ENCODE measurements at places on chromosomes 1 and 21. TPM values are rescaled to one million over a fixed set of nuclear protein-coding genes. Genes with fewer than 3 reads are reported as not detected.
A peak's percentile ranks its signal among the peaks of the same experiment; 100 is the strongest.

Gene ITLN2
- 3.6 TPM for polyA plus RNA-seq

Gene AMY1B
- polyA plus RNA-seq = not detected

Gene FCGR3B
- 0.40 TPM for polyA plus RNA-seq

Gene SORT1
- 34.4 TPM for polyA plus RNA-seq

Gene CLCA4
- polyA plus RNA-seq = 0.22 TPM

Gene MRPL39
- polyA plus RNA-seq = 43.0 TPM

Gene C1orf87
- polyA plus RNA-seq = not detected

Gene SLC2A5
- polyA plus RNA-seq = 8.2 TPM

- no peak for DNase-seq
Observed at GRCh38 chr1:27868932-27869718, 3.2 kb upstream of the THEMIS2 start.

DNA sequence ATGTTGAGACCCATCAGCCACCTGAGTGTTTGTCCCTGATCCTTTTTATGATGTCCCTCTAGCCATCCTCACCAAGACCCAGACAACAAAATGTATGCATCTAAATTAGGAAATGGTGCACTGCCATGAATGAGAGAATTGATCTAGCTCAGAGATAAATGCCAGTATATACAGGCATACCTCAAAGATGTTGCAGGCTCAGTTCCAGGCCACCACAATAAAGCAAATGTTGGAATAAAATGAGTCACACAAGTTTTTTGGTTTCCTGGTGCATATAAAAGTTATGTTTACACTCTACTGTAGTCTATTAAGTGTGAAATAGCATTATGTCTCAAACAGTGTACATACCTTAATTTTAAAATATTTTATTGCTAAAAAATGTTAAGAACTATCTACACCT, 63.9 kb downstream of the CHIA start:
- no peak for DNase-seq

DNA sequence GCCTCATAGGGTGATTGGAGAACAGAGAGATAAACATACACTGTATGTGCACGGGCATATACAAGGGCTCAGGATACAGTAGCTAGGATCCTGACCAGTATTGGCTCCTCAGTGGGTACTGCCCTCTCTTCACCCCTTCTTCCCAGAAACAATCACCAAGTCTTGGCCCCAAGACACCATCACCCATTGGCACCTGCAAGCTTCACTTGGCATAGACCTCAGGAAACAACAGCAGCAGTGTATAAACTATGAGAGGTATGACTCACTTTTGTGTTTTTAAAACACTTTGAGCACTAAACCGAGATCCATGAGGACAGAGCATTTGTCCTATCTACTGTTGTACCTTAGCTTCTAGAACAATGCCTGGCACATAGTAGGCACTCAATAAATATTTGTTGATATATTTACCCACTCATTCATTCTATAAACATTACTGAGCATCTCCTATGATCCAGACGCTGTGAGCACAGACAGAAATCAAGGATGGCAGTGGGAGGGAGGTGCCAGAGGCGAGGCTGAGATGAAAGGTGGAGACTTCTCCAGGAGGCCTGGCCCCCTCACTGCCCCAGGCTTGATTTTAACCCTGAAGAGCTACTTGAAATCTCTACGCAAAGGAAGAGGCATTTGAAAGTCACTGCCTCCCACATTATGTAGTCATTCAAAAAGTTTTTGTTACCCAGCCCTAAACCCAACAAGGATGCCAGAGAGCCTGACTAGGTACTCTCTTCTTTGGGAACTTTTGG, 95.2 kb downstream of the CAMK2N1 start:
- DNase-seq = no peak

GRCh38 chr1:182761396-182762395, 27.9 kb upstream of the NPL start:
- DNase-seq = no peak

GRCh38 chr21:38619992-38620479, 121.8 kb upstream of the ERG start:
- no peak for DNase-seq

- no peak for DNase-seq
Observed at GRCh38 chr1:77534456-77534855, 148.0 kb downstream of the ZZZ3 start.

GRCh38 chr1:160260406-160261382, 1.7 kb downstream of the DCAF8 start:
- peak; percentile 73 for DNase-seq

GRCh38 chr1:229448845-229449244, 15.0 kb upstream of the ACTA1 start:
- DNase-seq = no peak

DNA sequence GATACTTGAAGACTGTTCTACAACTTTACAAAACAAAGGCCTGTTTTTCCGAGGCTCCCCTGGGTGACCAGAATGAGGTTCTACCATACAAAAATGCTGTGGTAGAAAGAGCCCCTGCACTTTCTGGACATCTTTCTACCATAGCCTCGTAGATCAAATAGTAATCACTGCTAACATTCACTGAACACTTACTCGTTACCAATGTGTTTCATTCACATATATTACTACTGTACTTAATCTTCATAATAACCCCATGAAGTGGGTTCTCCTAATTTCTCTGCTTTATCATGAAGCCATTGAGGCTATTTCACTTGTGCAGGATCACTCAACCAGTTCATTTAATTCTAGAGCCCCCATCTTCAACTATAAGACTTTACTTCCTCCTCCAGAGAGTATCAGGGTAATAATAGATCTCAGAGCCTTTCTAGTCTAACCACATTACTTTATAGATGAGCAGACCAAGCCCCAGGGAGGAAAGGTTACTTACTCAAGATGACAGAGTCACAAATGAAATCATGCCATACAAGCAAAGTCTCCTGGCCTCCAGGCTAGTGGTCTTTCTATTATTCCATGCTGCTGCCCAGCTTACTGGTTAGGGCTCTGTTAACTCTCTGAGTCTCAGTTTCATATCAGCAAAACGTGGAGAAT, 46.7 kb upstream of the OSBPL9 start:
- DNase-seq = no peak

DNA sequence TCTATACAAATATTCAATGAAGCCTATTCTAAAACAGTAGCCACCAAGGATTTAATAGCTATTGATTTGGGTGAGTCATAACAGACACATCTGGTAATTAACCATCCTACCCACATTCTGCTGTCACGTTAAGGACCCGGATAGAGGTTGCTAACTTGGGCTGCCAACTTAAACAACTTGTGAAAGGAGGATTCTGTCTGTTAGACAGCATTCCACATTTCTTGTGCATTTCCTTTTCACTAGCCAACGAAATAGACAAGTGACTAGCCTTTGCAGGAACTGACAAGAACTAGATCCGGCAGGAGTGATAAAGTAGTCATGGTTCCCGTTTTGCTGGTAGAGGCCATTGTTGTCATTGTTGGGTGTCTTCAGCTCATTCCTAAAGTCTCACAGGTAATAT, 9.5 kb downstream of the DSCAM start:
- no peak for DNase-seq

GRCh38 chr1:67429011-67429527, 1.1 kb downstream of the SERBP1 start:
- peak; percentile 22 for DNase-seq

DNA sequence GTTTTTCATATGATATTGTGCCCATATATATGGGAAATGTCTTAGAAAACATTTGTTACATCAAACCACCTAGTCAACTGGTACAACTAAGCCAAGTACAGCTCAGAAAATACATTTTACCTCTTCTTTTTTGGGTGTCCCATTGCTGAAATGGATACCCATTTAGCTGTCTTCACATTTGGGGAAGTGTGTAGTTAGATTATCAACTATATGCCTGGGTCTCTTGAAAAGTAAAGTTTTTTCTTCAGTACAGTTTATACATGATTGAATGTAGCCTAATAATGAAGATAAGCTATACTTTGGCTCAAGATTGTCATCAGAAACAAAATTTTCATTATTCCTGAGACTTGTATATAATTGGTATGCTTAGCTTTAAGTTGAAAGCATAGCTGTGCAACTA, 2.0 kb downstream of the AGO3 start:
- DNase-seq = no peak

DNA sequence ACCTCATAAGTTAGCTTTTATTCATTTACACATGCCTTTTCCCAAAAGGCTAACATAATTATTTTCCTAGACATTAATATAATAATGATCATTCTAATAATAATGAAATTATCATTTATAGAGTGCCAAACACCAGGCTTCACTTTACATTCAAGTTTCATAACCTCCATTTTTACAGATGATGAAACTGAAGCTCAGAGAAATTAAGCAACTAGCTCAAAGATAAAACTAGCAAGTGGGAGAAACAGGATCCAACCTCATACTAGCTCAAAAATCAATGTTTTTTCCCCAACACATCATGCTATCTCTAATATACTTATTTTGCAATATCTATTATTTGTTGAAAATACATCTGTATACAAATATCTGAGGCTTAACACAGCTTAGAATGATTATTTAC, 14.0 kb downstream of the LPGAT1 start:
- no peak for DNase-seq

GRCh38 chr1:88935522-88936222, 44.3 kb upstream of the GTF2B start:
- DNase-seq = peak; percentile 56

- no peak for DNase-seq
Observed at GRCh38 chr1:173554089-173554488, 48.8 kb downstream of the SLC9C2 start.

DNA sequence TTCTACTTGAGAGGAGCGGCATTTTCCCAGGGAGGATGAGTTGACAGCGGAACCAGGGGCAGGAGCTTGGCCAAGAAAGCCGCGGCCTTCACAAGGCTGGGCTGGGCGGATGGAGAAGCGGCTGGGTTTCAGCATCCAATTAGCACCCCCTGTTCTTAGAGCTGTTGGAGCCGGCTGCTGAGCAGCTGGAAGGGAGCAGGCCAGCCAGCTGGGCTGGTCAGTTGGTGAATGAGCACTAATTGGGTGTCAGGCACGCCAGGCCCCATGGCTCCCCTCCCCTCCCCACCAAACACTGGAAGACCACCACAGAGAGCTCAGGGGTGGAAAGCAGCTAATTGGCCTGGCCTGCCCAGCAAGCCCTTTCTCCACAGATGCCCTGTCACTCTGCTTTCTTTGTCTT, 245.6 kb downstream of the RRAGC start:
- no peak for DNase-seq

- DNase-seq = peak; percentile 11
Observed at GRCh38 chr1:84851839-84852238, 41.2 kb downstream of the LPAR3 start.

All from hepatocyte (in vitro differentiated cells).